ENCODE measurements at places on chromosomes 11 and 22.

DNA sequence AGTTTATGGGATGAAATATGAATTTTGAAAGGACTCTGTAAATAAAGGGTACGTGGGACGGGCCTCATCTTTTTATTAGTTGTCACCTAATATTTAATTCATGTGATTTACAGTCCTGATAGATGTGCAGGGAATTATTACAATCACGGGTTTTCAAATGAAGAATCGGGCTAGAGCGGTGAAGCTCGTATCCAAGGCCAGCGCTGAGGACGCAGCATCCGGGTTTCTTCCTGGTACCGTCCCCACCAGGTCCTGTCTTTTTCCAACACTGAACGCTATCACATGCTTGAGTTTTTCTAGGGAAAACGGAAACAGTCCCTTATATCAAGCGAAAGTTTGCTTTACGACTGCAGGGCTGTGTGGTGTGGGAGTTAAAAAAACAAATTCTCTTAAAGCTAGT, 787 bp downstream of the SMDT1 start:
- DNase-seq: no peak

DNA sequence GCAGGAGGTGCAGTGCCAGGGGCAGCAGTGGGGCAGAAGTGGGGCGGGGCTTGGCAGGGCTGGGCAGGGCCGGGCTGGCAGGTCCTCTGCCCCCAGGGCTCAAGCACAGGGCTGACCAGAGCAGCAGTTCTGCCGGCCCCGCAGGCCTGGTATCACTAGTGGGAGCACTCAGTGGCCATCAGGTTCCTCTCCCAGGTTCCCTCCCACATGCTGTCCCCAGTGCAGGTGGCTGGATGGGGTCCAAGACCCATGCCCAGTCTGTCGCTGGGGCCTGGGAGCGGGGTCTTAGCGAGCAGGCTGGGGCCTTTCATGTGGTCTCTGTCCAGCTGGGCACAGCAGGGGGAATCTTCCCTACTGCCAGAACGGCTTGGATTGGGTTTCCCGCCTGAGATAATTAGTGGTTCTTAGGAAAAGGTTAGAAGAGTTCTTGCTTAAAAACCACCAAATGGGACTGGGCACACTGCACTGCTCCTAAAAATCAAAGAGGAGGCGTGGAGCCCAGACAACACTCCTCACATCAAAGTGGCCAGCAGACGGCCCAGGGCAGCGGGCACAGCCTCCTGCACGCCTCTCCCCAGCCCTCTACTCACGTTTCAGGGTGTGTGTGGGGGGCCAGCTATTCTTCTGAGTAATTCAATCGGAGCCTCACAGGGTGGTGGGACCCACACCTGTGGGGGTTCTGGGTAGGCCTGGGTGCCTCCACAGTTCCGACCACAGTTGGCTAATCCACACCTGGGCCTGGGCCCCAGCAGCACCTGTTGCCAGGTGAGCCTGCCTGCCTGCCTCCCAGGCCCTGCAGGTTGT, 45.6 kb downstream of the TPCN2 start:
- no peak for DNase-seq

GRCh38 chr11:72776844-72777754, 16.7 kb downstream of the STARD10 start:
- no peak for DNase-seq

GRCh38 chr22:17954860-17955587, 69.3 kb downstream of the MICAL3 start:
- DNase-seq: no peak

DNA sequence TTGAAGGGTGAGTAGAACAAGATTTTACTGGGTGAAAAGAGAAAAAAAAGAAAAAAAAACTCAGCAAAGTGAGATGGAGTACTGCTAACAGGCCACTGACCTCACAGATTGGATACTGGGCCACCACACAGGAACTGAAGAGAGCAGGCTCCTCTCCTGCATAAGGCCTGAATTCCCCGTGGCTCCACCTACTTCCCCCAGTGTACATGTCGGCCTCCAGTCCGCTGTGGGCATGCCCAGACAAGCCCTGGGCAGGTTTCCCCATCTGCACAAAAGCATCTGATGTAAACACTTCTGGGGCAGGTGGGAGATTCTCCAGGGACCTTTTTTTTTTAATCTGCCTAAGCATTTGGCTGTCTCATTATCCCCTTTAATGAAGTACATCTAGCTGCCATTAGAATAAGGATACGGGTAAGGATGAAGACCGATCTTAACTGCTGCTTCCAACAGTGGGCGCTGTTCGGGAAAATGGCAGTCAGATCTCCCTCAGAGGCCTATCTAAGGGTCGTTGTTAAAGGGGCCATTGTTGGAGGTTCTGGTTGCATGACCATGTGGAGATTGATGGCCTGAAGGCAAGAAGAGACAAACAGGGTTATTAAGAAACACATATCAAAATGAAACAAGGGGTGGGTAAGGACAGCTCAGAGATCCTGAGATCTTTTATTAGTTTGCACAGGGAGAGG, 48.5 kb downstream of the MS4A13 start:
- no peak for DNase-seq

Data from omental fat pad (tissue), 4 donors.